ENCODE measurements at places on chromosomes 13 and 19.

GRCh38 chr19:443005-443404 lies 17.8 kb downstream of the SHC2 start:
- no peak for DNase-seq

- peak; percentile 72 for DNase-seq
These were observed 747.4 kb downstream of the UQCRFS1 start for GRCh38 chr19:28465371-28466086.

GRCh38 chr13:93183302-93183701 lies 43.3 kb upstream of the GPC6 start:
- no peak for DNase-seq

GRCh38 chr19:32859591-32859990 lies 10.0 kb downstream of the SLC7A9 start:
- DNase-seq = no peak

GRCh38 chr19:6773323-6773931 lies 919 bp downstream of the VAV1 start:
- no peak for DNase-seq

- no peak for DNase-seq
These were observed 4.2 kb downstream of the PDX1 start for GRCh38 chr13:27923794-27924528.

DNA sequence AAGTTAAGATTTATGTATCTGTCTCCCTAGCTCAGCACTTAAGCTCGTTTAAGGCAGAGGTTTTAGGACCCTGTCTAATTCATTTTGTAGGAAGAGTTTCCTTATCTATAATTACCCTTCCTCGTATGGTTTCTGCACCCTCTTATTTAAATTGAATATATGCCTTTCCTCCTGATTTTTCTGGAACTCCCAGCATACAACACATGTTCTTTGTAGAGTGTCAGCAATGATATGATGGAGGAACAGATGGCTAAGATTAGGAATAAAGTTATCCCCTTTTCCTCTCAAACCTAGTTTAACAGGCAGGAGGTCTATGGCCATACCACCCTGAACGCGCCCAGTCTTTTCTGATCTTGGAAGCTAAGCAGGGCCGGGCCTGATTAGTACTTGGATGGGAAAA lies 359.5 kb downstream of the PCDH17 start:
- DNase-seq = no peak

DNA sequence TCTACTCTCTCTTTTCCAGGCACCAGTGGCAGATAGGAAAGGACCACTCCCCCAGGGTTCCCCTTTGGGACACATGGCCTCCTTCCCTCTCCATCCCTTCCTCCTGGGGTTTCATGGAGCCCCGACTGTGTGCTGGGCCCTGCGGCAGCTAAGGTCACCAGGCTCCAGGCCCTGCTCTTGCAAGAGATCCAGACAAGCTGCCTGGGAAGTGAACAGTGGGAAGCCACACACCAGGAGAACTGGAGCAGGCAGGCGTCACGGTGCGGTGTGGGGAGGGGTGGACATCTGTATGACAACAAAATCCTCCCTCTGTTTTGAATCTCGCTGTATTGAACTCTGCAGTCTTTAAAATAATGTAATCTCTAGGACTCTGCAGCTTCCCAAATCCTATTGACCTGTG lies 330.1 kb downstream of the UQCRFS1 start:
- no peak for DNase-seq

- DNase-seq = no peak
These were observed 52.4 kb upstream of the SOX21 start for GRCh38 chr13:94764576-94765321.

GRCh38 chr13:53254500-53254899 lies 225.9 kb downstream of the OLFM4 start:
- DNase-seq = peak; percentile 0

- no peak for DNase-seq
These were observed at the start of gene CILP2 for GRCh38 chr19:19538061-19538784. CILP2 (plus strand) TSS chr19:19538265; CDS start chr19:19538350, 85 bp downstream.

- no peak for DNase-seq
These were observed 175.7 kb downstream of the KDM4B start for GRCh38 chr19:5144545-5145179.

- DNase-seq = peak; percentile 36
These were observed 502.3 kb downstream of the FOXO1 start for GRCh38 chr13:40164133-40164532.

DNA sequence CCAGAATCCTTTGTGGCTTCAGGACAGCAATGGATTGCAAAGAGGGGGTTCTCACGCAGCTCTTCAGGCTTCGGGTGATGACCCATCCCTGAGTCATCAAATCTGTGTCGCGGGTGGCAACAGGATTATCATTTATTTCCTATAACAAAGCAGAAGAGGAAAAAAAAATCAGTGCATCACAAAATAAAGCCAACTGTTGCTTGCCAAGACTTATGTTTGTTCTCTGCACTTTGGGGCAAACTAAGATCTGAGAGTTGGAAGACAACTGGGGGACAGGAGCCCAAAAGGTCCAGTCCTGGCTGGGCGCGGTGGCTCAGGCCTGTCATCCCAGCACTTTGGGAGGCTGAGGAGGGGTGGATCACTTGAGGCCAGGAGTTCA lies 6.4 kb downstream of the GNA15 start:
- peak; percentile 95 for DNase-seq

GRCh38 chr13:59318320-59318930 lies 845.3 kb downstream of the DIAPH3 start:
- DNase-seq = peak; percentile 76

GRCh38 chr13:51067210-51067701 lies 43.8 kb downstream of the C13orf42 start:
- DNase-seq = no peak

DNA sequence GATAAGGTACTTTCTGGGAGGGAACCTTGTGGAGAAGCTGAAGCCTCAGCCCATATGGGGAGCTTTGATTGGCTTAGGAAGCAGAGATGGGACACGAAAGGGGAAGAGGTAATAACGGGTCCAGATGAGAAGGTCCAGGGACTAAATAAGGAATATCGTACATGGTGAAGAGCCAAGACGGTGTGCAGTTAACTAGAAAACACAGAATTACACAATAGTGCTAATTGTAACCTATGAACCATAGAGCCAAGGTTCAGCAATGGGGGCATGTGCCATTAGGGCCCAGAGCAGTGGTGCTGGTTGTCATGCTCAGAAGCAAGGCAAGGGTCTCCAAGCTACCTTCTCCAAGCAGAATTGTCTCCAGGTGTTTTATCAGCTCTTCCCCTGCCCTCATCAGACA lies 106.1 kb downstream of the IRS2 start:
- no peak for DNase-seq

DNA sequence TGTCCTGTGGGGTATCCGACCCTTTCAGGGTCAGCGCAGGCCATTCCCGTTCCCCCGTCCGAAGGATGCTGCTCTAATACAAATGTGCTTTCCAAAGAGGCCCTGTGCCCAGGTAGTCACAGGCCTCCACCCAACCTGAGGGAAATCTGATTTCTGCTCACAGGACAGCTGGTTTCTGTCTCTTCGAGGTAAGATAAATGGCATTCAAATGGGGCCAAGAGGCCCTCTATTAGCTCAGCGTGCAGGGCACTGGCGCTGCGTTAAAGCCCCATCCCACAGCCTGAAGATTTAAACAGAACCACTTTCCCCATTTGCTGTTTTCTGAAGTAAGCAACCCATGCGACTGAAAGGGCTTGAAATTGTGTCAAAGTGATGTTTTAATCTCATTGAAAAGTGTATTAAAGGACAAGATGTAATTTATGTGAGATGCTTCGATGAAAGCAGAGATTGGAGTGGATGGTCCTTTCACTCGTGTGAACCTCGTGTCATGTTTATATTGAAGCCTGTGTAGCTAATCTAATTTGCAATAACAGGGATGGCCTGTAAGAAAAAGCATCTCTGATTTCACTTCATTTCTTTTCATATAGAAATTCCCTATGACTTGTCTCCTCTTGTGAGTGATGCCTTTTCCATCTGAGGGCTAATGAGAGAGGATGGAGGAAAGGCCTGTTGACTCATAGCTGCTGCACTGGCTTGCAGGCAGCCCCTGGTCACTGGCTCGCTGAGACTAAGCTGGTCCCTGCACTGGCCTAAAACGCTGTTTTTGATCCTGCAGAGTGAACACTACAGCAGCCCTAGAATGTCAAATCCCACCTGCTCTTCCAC lies 7.3 kb upstream of the SOX1 start:
- DNase-seq = no peak

GRCh38 chr13:74895042-74895796 lies 586.8 kb downstream of the TBC1D4 start:
- DNase-seq = no peak

DNA sequence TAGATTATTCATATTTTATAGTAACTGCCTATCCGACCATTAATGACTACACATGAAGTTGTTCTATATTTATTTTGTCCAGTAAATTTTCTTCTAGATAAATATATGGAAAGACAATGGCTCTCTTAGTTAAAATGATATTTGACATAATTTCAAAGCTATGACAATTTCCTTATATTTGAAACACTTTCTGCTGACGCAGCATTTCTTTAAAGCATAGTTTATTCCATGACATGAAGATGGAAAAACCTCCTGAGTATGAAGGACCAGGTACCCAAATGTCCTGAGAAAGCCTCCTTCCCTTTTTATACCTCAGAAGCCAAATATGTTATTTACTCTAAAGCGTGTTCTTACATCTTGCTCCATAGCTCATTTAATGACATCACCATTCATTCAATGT lies 831.6 kb downstream of the EFNB2 start:
- DNase-seq = no peak

- DNase-seq = no peak
These were observed 18.5 kb upstream of the MISP start for GRCh38 chr19:732148-733069.

- DNase-seq = no peak
These were observed 3.8 kb downstream of the TARM1 start for GRCh38 chr19:54077334-54077733.

- no peak for DNase-seq
These were observed 33.4 kb downstream of the STARD13 start for GRCh38 chr13:33252135-33252534.

DNA sequence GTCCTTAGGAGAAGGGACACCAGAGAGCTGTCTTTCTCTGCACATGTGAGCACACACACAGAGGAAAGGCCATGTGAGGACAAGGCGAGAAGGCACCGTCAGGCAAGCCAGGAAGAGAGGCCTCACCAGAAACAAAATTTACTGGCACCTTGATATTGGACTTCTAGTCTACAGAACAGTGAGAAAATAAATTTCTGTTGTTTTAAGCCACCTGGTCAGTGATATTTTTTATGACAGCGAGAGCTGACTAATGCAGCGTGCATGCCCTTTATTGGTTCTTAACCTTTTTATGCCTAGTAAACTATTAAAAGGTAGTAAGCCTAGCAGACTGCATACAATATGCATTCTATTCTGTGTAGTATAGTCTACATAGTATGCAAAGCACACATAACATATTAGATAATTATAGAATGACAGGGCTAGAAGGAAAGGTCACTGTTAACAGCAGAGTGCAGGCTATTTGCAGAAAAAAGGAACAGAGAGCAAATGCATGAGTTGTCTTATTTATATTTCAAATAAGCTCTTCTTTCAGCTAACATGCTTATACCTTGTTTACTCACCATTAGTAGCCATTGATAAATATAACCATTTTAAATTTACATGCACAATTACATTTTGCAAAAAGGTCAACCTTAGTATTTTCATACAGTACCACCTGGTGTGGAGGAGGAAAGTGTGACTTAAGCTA lies 25.2 kb upstream of the KATNAL1 start:
- DNase-seq = no peak

DNA sequence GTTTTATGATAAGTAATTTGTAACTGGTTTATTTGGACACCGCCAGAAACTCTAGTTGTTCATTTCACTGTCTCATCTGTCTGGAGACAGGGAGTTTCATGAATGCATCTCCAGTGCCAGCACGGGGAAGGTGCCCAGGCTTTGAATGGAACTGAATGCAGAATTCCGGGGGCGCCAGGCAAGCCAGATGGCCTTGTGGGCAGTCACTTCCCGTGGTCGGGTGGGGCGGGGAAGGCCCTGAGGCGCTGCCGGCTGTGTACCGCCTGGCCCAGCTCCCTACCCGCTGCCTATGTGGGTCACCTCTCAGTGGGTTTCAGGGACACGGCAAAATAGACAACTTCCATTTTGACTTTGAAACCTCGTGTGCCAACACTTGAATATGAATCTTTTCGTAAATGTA lies 28.8 kb upstream of the MCF2L start:
- DNase-seq = no peak

- DNase-seq = no peak
These were observed 1.8 kb upstream of the ATP11A start for GRCh38 chr13:112687836-112688559.

- no peak for DNase-seq
These were observed 37.6 kb upstream of the HOMER3 start for GRCh38 chr19:18978616-18979015.

DNA sequence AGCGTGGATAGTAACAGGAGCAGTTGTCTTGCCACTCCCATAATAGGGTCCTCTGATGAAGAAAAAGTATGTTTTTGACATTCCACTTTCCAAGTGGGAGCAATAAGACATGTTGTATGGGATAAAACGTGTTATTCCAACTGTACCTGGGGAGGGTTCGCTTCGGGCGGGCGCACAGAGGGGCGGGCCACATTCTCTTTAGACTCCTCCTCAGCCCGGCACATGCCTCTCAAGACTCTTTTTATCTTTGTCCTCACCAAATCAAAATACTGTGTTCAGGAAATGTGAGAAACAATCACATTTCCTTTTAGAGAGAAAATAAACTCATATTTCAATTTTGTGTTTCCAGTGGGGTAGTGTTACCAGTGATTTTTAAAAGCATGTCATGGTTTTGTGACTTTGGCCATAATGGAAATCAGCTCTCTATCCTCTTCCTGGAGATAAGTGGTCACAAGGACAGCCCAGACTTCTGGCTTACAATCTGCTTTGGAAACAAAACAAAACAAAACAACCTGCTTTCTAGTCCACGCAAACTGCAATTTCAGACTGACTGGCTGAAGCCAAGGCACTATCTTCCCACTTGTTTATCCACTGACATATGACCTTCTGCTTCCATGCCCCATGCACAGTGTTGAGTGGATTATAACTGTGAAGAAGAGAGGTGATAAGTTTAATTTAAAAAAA lies 276.1 kb downstream of the NALCN start:
- no peak for DNase-seq

DNA sequence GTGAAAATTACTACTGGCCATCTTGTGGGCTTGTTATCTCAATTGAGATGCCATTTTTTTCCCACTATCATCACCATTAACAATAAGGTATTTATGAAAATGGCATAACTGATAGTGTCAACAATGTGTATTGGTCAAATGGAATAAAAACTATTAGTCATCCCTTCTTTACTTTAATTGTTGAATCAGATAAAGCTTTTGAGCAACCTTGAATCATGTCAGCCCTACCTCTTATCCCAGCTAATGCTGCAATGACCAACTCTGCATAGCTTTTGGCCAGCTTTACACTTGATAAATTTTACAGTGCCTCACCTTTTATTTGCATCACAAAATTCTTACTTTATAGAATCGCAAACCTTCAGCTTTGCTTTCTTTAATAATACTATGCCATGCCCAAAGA lies 784.0 kb upstream of the PRR20A start:
- DNase-seq = no peak

- no peak for DNase-seq
These were observed 199.9 kb downstream of the LACC1 start for GRCh38 chr13:44079413-44080205.

- no peak for DNase-seq
These were observed 27.5 kb upstream of the KCTD15 start for GRCh38 chr19:33769208-33769607.

Measured in cardiac fibroblast (primary cell).